ENCODE measurements at places on chromosomes 1 and 21.

DNA sequence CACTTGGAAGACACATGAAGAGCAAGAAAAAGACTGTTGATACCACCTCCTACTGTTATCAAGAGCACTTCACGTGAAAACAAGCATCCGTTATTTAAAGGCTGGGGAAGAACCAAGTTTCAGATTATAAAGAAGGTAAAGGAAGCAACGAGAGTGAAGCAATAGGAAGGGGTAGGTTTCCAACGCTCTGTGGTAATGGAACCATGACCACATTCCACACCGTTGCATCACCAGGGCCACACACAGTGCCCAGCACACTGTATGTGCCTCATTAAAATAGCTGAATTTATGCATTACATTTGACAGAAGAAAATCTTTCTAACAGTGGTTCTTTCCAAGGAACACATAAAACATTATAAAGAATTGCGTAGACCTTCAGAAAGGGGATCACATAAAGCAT lies 435.8 kb downstream of the MRPL39 start:
- no peak for DNase-seq

DNA sequence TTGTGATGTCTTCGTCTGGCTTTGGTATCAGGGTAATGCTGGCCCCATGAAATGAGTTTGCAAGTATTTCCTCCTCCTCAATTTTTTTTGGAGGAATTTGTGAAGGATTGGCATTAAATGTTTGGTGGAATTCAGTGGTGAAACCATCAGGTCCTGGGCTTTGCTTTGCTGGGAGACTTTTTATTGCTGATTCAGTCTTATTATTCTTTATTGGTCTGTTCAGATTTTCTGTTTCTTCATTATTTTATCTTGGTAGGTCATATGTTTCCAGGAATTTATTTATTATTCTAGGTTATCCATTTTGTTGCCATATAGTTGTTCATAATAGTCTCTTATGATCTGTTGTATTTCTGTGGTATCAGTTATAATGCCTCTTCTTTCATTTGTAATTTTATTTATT lies 126.7 kb downstream of the RABGAP1L start:
- no peak for DNase-seq

DNA sequence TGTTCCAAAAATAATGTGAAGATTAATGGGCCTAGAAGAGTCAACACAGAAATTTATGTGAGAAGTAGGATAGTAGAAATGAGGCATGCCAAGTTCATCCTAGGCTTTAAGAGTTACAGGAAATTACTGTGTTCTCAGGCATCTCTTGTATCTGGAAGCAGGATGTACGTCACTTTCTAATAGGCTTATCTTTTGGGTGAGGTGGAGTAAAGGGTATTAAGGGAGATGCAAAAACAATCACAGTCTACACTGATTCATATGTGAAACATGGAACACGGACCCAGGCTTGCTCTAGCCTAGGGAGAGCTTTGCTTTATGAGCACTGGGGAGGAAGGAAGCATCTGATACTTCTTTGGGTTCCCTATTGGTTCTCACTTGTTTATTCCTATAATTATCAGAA lies 84.5 kb upstream of the RGS4 start:
- DNase-seq, result no peak

DNA sequence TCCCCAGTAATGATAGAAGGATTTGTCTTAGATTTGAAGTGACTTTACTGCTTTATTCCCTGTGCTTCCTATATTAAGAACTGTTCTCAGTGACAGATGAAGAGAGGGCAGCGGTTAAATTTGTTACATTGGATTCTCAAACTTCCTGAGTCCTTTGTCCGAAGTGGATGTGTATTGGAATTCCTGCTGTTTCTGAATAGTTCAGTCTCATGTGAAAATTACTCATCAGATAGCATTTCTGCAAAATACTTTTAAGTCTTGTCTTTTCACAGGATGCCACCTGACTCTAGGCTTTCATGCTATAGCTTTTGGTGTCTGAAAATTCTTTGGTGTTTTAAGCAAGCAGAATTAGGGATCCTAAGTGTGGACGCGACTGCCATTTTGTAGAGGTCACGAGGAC lies 83.6 kb downstream of the PRDM2 start:
- DNase-seq, result no peak

- no peak for DNase-seq
Measured at GRCh38 chr1:223750730-223751570, 38.6 kb downstream of the CAPN2 start.

GRCh38 chr1:229300099-229300757 lies 29.3 kb downstream of the RAB4A start:
- DNase-seq, result no peak

DNA sequence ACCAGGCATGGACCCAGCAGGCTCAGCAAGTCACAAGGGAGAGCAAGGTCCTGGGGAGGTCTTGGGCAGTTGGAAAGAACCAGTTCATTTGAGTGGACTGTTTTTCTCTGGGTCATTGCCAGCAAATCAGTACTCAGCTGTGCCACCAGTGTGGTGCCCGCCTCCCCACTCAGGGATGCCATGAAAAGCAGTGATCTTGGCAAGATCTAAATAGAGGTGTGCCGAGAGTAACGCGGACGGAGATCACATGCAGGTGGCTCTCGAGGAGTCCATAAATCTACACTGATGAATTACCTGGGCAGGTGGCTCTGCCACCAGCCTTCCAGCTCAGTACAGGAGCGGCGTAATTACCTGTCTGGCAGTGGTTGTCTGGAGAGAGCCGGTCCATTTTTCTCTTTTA lies 642.2 kb downstream of the PTPRU start:
- DNase-seq, result no peak

GRCh38 chr1:65953170-65953569 lies 160.5 kb downstream of the PDE4B start:
- no peak for DNase-seq

DNA sequence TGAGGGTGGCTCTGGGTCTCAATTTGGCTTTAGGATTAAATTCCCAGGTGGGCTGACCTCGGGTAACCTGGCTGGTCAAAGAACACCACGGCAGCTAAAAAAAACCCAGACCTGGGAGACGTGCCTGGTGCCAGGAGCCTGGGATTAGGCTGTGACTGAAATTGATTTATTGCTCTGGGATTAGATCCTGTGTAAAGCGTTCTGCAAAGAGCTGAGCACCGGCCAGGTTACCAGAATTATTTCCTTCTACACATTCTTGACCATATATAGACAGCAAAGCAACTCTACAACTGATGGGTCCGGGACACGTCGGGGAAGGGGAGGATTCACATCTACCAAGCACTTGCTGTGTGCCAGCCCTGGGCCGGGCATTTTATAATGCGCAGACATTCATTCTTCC lies 45.2 kb downstream of the TMCO4 start:
- DNase-seq, result no peak

DNA sequence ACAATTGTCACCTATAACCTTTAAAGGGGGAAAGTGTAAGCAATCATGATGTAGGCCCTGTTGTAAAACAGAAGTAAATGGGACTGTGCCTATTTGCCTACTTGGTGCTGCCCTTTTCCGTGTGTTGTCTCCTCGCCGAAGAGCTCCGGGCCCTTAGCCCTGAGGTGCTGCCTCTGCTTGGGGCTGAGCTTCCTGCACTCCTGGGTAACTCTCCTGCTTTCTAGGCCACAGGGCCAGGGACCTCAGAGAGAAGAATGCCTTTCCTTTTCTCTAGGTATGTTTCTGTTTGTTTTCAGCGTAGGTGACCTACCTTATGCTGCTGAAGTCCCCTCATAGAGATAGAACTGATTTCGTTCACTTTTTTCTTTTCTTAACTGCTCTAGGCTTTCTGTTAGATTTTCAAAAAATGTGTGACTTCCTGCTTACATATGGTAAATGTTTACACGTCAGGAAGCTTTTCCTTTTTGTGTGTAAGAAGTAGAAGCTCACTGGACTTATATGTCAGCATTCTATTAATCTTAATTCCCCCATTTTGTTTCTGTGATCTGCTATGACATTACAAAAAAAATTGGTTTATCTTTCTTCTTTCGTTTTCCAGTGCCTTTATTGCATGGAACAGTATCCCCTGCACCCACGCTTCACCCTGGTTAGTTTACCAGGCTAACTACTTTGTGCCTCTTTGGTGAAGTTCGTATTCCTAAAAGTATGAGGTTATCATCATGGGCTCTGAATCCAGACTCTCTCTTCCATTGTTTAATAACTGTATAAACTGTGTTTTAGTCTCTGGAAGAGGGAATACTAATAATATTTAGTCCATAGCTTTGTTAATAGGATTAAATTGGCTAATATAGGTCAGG lies 61.7 kb downstream of the ITSN1 start:
- no peak for DNase-seq

- no peak for DNase-seq
Measured at GRCh38 chr1:223147873-223148272, 4.8 kb upstream of the TLR5 start.

DNA sequence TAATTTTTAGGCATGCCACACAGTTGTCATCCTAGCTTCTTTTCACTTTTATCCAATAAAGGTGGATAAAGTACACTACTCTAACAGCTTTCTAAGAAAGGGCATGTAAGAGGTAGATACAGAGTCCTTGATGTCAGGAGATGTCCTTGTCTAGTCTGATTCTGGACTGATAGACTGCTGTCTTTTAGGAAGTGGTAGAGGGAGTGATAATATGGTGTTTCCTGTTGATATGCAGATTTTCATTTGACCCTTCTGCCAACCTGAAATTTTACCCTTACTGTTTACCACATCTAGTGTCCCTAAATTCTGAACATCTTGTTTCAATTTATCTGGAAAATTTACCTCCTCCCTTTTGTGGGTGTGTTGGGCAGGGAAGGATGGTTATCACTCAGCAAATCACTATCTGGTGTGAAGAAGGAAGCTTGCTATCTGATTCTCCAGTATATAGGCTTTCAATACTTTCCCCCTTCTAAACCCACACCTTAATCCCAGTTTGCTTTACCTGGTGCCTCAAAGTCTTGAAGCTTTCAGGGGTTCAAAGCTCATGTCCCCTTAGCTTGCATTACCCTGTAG lies 354.9 kb upstream of the SNX7 start:
- DNase-seq, result no peak

DNA sequence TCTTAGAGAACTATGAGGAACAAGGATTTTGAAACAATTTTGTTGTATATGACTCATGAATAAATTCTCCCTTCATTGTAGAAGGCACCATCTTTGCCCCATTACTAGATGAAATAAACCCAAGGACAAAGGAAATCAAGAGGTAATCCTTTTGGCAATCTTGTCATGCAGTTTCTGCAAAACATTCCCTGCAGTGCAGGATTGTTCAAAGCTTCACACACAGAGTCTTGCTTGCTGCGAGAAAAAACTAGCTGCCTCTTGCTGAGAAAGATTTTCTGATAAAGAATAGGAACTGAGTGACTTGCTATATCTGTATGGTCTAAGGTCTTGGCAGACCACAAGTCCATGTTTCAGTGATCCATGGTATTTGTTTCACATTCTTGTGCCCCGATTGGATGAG lies 657.4 kb upstream of the ADGRL4 start:
- no peak for DNase-seq

DNA sequence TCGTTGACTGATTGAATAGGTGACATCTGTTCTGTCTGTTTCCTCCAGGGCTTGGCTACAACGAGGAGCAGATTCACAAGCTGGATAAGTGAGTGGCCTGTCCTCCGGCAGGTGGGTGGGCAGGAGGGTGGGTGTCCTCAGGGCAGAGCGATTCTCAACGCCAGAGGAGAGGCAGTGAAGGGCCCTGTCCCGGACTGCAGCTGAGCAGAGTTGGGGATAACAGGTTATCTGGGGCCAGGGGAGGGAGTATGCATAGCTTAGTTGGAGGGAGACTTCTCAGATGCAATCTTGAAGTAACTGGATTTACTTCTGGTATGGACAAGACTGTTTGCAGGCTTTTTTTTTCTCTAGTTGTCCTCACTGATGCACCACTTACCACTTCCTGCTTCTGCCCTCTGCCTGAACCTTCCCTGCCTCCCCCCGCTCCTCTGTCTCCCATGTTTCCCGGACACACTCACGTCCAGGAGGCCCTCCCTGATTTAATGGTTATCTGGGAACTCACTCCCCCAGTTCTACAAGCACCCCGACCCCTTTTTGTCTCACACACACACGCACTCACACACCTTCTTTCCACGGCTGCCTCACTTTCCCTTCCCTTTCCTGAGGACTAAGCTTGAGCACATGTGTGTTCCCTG lies 16.4 kb upstream of the RASSF5 start:
- DNase-seq, result no peak

DNA sequence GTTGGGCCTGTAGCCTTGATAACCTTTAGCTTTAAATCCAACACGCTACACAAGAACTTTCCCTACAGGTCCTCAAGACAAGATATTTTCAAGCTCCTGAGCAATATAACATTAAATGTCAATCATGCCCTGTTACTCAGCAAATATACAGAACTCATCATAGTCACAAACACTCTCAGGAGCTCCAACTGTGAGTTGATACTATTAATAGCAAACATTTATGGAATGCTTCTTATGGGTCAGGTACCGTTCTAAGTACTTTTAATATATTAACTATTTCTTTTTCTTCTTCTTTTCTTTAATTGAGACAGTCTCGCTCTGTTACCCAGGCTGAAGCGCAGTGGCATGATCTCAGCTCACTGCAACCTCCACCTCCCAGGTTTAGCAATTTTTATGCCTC lies 10.1 kb downstream of the EYA3 start:
- no peak for DNase-seq
